ENCODE measurements at places on chromosomes 6 and 20. TPM values are rescaled to one million over a fixed set of nuclear protein-coding genes. Genes with fewer than 3 reads are reported as not detected.

DNA sequence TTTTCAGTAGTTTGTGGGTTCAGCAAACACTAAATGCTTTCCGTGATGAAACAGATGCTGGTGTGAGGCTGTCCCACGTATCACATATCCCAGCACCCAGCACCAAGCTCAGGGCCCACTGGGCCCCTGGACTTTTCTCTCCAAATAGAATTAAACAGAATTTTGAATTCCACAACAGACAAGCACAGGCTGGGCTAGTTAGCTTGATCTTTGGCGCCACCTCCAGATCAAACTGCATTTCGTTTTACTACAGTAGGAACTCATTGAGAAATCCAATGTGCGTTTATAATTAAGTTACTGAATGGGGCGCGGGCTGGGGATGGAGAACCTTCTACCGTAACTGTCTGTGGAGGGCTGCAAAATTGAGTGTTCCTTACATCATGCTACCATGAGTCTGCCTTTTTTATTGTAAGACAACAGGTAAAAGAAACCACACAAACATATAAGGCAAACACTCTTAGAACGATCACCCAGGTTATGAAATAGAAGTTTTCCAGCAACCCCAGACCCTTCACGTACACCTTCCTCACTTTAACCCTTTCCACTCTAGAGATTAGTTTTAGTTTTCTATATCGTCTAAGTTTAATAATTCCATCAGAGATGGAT, 107.8 kb downstream of the ZFP64 start:
- DNase-seq: no peak

GRCh38 chr6:13178107-13178506, 150.2 kb downstream of the TBC1D7 start:
- DNase-seq: no peak

- no peak for DNase-seq
Observed at GRCh38 chr6:17998442-17998841, 11.0 kb upstream of the KIF13A start.

DNA sequence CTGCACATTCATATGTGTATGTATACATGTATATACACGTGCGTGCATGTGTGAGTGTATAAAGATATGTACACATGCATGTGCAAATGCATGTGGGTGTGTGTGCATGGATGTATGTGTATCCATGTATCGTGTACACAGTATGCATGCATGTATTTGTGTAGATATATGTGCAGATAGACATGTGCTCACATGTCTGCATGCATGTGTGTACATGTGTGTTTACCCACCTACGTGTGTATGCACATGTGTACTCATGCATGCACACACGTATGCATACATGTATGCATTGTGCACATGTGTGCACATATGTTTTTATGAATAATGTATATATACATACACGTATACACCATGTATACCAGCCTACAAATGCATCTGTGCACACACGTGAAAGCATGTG, 80.3 kb upstream of the ZNF322 start:
- DNase-seq: no peak

GRCh38 chr6:43078691-43079090, 2.6 kb downstream of the PTK7 start:
- no peak for DNase-seq

GRCh38 chr6:154257067-154257466, 99.5 kb downstream of the IPCEF1 start:
- no peak for DNase-seq

GRCh38 chr6:28941684-28942448, 18.1 kb upstream of the TRIM27 start:
- DNase-seq: no peak

- no peak for DNase-seq
Observed at GRCh38 chr20:59299945-59300332, 472 bp upstream of the EDN3 start.

- no peak for DNase-seq
Observed at GRCh38 chr6:26141378-26141904, 54.2 kb downstream of the HFE start.

DNA sequence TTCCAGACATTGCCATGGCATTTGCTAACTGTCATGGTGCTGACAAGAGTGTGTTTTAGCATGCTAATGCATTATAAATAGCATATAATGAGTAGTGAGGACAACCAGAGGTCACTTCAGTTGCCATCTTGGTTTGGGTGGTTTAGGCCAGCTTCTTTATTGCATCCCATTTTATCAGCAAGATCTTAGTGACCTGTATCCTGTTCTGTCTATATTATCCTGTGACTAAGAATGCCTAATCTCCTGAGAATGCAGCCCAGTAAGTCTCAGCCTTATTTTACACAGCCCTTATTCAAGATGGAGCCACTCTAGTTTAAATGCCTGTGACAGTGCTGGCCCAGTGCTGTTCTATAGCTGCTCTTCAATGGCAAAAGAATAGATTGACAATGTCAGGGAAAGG, 781.0 kb upstream of the ADGRB3 start:
- no peak for DNase-seq

- no peak for DNase-seq
Observed at GRCh38 chr6:156359912-156360311, 417.3 kb upstream of the ARID1B start.

DNA sequence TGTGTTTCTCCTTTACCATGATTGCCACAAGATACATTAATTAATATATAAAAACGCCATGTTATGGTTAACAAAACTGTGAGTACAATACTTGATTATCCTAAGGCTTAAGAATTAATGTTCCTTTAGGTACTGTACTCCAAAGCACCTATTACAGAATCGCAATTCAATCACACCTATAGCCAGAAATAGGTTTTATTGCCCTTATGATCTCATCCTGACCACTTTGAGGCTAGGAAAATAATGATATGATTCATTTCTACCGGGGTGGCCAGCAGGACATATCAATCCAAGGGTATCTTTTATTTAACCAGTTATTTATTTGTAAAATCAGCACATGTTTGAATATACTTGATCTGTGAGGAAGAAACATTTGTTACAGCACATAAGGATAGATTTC, 396.6 kb upstream of the GJE1 start:
- no peak for DNase-seq

DNA sequence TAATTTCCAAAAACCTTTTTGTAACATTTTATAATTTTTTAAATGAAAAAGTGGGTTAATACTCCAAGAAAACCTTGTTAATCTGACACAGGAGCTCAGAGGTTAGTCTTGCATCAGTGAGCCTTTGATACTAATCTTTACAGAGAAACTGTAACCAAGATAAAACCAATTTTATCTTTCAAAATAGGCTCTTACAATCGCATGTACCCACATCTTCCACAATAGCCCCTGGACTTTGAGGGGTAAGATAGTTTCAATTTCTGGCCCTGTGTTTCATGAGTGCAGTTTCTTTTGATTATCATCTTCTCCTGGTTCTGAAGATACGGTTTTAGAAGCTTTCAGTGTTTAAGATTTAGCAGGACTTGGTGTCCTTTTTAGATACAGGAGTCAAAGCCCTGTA, 34.5 kb upstream of the MAS1L start:
- no peak for DNase-seq

GRCh38 chr6:161493576-161494118, 219.8 kb upstream of the AGPAT4 start:
- DNase-seq: no peak

DNA sequence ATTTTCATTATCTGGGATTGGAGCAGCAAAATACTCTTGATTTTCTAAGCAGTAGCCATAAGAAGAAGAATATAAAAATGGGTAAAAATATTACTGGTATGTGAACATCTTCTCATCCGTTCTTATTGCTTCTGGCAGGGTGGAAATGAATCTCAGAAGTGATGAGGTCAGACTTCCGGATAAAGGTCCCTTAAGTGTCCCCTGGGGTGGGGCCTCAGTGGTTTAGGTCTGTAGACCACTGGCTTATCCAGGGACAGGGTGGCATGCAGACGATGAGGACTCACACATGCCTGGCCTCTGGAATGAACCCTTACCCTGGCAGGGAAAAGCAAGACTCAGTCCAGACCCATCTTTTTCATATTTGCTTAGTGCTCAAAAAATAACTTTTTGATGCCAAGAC, 143.3 kb downstream of the UST start:
- DNase-seq: no peak

GRCh38 chr6:37826188-37826587, 6.7 kb downstream of the ZFAND3 start:
- DNase-seq: no peak

DNA sequence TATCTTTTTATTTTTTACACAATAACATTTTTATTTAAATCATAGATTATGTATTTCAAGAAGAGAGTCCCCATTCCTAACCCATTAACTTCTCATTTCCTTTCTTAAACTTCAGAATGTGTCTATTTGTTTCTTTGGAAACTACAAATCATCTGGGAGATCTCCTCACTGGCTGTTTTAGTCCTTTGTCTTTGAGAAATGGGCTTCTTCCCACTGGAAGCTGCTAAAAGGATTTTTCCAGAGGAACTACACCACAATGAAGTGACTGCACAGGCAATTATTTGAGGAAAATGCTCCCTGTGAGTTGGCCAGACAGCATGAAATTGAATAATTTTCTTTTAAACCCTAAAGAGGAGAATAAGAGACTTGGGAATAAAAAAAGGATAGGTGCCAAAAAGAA, 119.1 kb downstream of the TENT5A start:
- DNase-seq: no peak

DNA sequence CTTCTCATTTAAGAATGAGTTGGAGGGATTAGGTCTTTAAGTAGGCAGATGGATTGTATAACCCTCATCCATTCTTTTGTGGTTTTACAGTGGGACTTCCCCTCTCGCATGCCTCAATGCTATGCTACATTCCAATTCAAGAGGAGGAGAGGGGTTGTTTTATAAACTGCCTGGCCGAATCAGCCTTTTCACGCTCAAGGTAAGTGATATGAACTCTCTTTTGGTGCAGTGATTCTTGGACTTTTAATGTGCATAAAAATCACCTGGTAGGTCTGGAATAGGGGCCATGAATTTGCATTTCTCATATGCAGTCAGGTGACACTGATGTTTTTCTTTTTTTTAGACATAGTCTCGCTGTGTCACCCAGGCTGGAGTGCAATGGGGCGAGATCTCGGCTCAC, 10.8 kb downstream of the ASXL1 start:
- no peak for DNase-seq

The PXDC1 gene
- 25.2 TPM for total RNA-seq

The LINC00237 gene
- not detected for total RNA-seq

The GPSM3 gene
- total RNA-seq: 5.0 TPM

The RBPJL gene
- total RNA-seq: not detected

The SLC24A3 gene
- total RNA-seq: 1.3 TPM

The BLOC1S5 gene
- total RNA-seq: 8.5 TPM

The CALHM5 gene
- 2.1 TPM for total RNA-seq
